ENCODE measurements at places on chromosomes 7 and 10.

- DNase-seq = no peak
Measured at GRCh38 chr7:116165717-116166116, 44.6 kb upstream of the TES start.

GRCh38 chr7:77561352-77561751, 24.3 kb downstream of the PTPN12 start:
- no peak for DNase-seq

DNA sequence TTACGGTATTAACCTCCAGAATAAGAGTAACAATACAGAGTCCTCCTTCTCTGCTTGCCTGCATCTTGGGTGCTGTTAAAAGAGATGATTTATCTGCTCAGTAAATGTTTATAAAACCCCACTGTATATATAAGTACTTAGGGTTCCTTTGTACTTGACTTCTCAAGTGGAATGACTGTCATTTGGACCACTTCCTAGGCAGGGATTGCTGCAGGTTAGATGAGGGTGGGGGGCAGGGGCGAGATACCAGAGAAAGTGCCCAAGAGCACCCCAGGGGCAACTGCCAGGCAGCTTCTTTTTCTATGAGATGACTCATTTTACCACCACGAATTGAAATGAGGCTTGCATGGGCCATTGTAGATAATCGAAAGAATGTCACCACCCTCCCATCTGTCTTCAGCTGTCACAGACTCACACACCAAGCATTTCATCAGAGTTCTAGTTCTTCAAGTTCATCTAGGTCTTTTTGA, 421.9 kb upstream of the GALNT17 start:
- DNase-seq = no peak

GRCh38 chr7:140605337-140605736, 35.3 kb downstream of the DENND2A start:
- no peak for DNase-seq

GRCh38 chr10:49144058-49144720, 10.4 kb upstream of the FAM170B start:
- no peak for DNase-seq

DNA sequence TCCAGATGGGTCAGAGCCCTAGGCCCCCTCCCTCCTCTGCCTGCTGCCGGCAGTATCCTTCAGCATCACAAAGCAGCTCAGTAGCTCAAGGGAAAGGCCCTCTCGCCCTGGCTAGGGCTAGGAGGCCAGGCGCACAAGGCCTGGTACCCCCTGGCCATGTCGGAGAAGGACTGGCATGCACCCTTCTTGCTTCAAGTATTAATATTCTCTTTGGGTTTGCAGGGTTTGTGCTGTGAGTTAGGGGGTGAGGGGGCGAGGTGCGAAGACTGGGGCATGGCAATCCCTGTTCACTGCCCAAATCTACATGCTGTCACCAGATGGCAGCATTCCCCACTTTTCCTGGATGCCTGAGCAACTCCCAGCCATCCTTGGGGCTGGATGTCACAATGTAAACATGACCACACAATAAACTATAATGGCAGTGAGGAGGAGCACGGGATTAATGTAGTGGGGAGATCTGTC, 105.2 kb downstream of the NEURL1 start:
- peak; percentile 62 for DNase-seq

- DNase-seq = no peak
Measured at GRCh38 chr7:29620556-29620930, 56.9 kb downstream of the PRR15 start.

DNA sequence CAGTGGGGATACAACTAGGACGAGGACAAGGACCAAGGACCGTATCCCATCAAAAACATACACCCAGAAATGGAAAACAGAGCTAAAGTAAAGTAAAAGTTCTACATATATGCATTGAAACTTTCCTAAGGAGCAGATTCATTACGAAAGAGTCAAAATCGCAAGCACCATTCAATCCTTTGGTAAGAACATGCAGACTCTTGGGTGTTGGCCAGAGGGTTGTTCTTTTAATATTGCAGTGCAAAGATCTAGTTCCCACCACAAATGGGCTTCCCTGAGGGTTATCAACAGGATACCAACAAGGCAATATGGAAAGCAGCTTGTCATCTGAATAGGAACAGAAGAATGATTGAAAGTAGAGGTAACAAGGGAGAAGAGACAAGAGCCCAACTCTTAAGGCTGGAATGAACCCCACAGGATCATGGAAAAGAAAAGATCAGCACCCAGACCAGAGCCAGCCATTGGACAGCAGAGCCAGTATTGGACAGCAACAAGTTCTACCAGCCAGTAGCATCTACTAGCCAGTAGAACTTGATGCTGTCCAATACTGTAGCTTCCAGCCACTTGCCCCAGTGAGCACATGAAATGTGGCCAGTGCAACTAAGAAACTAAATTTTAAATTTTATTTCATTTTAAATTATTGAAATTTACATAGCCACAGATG, 66.0 kb downstream of the OSBPL3 start:
- no peak for DNase-seq

DNA sequence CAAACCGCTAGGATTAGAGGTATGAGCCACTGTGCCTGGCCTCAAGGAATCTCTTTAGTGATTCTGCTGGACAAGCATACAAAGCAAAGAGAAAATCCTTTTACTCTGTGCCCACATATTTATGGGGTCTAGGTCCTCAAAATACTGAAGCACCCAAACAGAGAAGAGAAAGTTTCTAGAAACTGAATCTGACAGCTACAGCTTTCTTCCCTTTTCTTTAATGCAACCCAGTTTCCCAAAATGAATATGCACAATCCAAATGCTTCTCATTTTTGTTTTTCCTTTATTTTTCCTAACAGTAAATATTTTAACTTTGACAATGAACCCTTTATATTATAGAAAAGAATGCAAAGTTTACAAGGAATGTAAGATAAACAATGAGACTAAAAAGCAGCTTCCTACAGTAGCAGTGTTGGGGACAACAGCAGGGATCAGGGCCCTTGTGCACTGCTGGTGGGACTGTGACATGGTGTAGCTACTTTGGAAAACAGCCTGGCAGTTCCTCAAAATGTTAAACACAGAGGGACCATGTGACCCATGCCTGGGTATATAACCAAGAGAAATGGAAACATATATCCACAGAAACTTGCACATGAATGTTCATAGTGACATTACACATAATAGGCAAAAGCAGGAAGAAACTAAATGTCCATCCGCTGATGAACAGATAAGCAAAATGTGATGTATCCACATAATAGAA, 325.2 kb downstream of the PRPF18 start:
- no peak for DNase-seq

DNA sequence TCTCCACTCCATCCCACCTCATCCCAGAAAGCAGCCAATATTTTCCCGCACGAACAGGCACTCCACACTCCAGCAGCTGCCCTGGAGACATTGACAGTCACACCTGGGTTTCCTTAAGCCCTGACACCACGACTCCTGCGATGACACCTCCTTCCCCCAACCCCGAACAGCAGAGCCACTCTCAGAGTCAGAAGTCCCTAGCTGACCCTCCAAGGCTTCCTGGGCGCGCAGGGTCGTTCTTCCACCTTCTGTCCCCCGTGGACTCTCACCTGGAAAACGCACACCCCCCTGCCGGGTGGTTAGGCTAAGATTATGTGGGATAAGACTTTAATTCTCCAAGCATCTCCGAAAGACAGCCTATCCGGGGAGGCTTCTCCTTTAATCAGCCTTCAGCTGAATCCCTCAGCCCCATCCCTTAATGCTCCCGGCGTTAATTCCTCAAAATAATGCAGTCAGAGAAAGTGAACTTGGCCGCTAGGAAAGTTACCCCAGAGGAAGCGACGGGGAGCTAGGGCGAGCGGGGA, 1.1 kb downstream of the DENND11 start:
- peak; percentile 42 for DNase-seq

DNA sequence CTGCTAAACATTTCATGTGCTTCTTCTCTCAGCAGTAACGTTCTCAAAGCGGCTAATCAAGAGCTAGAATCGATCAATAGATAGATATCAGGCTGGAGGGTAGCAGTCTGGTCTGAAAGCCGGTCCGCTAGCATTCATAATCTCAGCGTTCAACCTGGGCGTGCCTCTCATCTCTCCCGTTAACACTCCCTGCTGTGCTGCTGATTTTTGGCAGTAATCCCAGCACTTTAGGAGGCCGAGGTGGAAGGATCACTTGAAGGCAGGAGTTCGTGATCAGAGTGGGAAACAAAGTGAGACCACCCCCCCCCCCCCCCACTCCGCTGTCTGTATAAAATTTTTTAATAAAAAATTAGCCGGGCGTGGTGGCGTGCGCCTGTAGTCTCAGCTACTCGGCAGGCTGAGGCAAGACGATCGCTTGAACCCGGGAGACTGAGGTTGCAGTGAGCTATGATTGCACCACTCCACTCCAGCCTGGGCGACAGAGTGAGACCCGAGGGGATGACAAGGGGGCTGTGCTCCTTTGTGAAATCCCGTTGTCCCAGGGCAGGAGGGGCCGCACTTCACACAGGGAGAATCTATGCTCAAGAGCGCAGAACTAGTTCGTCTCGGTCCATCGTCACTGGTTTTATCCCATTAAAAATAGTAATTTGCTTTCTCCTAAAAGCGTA, 624 bp upstream of the CEP55 start:
- DNase-seq = peak; percentile 16

DNA sequence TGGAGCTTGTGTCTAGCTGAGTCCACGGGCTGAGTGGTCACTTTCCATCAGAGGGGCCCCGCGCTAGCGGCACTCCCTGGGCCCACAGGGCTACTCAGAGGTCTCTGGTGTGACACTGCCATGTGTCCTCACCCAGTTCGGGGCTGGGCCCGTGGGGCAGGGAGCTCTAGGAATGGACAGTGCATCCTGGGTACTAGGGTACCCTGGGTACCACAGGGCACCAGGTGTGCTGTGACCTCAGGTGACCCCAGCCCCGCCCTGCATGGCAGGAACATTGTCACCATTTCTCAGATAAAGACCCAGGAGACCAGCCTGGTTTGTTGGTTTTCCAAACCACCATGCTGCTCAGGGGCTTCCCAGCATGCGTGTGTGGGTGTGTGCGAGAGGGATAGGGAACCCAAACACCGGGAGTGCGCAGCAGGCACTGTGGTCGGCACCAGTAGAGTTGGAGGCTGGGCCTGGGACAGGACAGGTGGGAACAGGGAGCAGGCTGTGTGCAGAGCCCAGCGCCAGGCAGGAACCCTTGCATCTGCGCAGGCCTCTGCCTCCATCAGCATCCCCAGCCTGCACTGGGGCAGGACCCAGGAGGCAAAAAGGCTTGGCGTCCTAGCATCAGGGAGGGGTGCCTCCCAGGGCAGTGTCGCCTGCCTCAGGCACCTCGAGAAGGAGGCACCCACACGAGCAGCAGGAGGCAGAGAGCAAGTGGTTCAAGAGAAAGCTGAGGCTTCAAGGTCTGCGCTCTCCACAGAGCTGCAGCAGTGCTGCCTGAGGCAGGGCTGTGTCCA, 19.4 kb upstream of the CSGALNACT2 start:
- DNase-seq = no peak

- no peak for DNase-seq
Measured at GRCh38 chr10:104253106-104253505, 1.6 kb upstream of the GSTO1 start.

GRCh38 chr10:117400329-117400728, 25.1 kb upstream of the PDZD8 start:
- DNase-seq = no peak

GRCh38 chr10:117680601-117681000, 138.1 kb downstream of the EMX2 start:
- no peak for DNase-seq

DNA sequence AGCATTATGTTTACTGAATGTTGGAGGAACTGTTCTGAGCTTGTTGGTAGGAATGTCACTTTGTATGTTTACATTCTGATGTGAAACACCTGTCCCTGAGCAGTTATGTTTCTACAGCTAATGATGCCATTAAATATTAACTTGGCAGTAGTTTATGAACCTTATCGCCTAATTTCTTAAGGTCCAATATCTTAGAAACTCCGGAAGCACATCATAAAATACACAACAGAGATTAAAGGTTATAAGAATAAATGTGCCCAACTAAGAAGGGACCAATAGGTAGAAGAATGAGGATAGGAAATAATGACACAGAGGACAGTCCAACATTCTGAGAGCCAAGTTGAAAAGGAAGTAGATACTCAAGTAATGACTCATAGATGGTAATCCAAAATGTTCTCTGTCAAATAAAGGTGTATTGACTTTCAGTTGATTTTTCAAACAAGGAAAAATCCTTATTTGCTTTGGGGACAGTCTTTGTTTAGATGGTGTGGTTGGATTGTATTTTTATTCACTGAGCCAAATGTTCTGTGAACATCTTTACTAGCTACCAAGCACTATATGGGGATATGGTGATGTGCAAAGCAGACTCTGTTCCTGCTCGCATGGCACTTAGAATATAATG, 31.9 kb downstream of the LCOR start:
- no peak for DNase-seq

DNA sequence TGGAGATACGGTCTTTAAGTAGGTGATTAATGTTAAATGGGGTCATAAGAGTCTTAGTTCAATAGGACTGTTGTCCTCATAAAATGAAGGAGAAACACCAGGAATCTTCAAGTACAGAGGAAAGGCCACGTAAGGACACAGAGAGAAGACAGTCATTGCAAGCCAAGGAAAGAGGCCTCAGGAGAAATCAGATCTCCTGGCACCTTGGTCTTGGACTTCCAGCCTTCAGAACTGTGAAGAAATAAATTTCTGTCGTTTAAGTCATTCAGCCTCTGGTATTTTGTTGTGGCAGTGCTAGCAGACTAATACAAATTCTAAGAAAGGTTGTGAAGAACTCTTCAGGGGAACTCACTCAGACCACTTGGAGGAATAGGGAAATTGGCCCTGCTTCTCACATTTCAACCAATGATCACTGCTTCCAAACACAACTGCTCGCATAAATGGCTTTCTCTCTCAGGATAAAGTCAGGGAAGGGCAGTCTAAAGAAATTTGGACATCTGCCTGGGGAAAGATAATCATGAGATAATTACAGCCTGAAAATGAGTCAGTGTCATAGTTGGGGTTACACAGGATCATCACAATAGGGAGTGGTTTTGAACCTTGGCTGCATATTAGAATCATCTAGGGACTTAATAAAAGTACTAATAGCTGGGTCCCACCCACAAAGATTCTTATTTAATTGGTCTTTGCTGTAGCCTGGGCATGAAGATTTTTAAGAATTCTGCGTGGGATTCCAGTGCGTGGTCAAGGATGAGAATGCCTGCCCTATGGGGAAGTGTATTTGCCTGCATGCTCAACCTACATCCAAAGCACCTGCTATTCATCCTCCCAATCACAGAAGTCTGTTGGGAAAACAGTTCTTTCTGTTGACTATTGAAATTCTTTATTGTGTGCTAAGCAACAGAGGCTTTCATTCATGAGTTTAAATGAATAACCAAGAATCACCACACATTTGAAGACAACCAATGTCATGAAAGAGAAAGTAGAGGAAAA, 310.6 kb upstream of the PLXDC2 start:
- DNase-seq = no peak

DNA sequence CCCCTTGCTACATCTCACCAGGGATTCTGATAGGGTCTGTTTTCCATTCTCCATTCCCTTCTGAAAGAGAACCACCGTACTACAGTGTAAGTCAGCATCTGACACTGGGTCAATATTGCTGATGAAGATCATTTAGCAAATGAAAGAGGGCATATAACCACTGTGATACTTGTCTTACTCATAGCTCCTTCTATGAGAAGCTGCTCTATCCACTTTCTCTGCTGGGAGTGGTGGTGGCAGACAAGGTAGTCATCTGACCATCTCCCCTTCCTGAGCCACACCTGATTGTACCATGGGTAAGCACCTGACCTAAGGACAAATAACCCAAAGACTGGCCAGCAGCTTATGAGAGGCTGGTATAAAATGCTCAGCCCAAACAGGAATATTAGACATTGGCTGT, 220.4 kb downstream of the DOCK4 start:
- DNase-seq = no peak
